ENCODE measurements at places on chromosomes 4 and X. TPM values are rescaled to one million over a fixed set of nuclear protein-coding genes. Genes with fewer than 3 reads are reported as not detected.

- no peaks in the 10 kb centered on the region for H3K36me3 ChIP-seq
- no peak overlapping the region for H3K27ac ChIP-seq
- DNase-seq = no peak
These were observed 16.1 kb downstream of the ADRA2C start for GRCh38 chr4:3781997-3782930.

DNA sequence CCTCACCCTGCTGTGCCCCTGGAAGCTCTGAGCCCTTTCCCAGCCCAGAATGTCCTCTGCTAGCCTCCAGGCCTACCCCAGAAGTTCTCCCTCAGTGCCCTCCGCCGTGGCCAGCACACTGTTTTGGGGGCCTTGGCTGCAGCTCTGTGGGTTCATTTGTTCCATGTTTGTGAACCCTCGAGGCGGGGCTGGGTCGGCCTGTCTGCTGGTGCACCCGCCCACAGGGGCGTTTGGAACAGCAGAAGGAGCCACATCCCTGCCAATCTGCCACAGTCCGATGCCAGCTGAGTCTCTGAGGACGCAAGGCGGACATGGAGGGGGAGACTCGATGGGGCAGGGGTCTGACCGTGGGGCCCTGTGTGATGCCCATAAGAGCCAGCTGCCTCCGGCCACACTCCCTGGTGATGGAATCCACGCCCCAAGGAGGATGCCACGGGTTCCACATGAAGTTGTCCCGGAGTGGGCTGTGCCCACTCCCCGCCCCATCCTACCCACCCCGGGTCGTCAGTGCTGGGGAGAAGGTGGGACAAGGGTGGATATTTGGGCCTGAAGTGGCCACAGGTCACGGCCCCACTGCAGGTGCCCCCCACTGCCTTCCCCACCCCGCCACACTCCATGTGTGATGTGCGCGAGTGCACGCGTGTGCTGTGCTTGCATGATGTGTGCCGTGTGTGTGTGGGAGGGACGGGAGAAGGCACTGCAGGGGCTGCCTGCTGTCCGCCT, 7.1 kb downstream of the ATP5ME start:
- H3K27ac ChIP-seq = no peak overlapping the region
- H3K27me3 ChIP-seq = no peaks in the 10 kb centered on the region
- H3K4me1 ChIP-seq = peaks cover 19% of the 10 kb centered on the region
- H3K4me3 ChIP-seq = no peak overlapping the region
- H3K36me3 ChIP-seq = peaks cover 27% of the 10 kb centered on the region
- DNase-seq = no peak

GRCh38 chrX:1582686-1583437, 8.5 kb upstream of the AKAP17A start:
- H3K27me3 ChIP-seq = no peaks in the 10 kb centered on the region
- peak overlapping the region; percentile 84 for H3K27ac ChIP-seq
- H3K36me3 ChIP-seq = peaks cover 2% of the 10 kb centered on the region
- peak; percentile 67 for DNase-seq
- H3K4me1 ChIP-seq = peaks cover 26% of the 10 kb centered on the region

GRCh38 chrX:110421500-110422455, 63.1 kb downstream of the RTL9 start:
- H3K36me3 ChIP-seq = no peaks in the 10 kb centered on the region
- no peaks in the 10 kb centered on the region for H3K27me3 ChIP-seq
- no peak overlapping the region for H3K4me3 ChIP-seq
- no peaks in the 10 kb centered on the region for H3K4me1 ChIP-seq
- H3K27ac ChIP-seq = no peak overlapping the region

GRCh38 chr4:184553891-184554290, 79.5 kb upstream of the IRF2 start:
- H3K36me3 ChIP-seq = no peaks in the 10 kb centered on the region
- H3K4me1 ChIP-seq = peaks cover 2% of the 10 kb centered on the region
- H3K27ac ChIP-seq = no peak overlapping the region
- no peak overlapping the region for H3K4me3 ChIP-seq
- peaks cover 5% of the 10 kb centered on the region for H3K27me3 ChIP-seq
- no peak for DNase-seq

- H3K4me1 ChIP-seq = peaks cover 44% of the 10 kb centered on the region
- no peak overlapping the region for H3K4me3 ChIP-seq
- no peaks in the 10 kb centered on the region for H3K27me3 ChIP-seq
- H3K36me3 ChIP-seq = peaks cover 9% of the 10 kb centered on the region
These were observed 58.4 kb upstream of the STS start for GRCh38 chrX:7088968-7089615.

DNA sequence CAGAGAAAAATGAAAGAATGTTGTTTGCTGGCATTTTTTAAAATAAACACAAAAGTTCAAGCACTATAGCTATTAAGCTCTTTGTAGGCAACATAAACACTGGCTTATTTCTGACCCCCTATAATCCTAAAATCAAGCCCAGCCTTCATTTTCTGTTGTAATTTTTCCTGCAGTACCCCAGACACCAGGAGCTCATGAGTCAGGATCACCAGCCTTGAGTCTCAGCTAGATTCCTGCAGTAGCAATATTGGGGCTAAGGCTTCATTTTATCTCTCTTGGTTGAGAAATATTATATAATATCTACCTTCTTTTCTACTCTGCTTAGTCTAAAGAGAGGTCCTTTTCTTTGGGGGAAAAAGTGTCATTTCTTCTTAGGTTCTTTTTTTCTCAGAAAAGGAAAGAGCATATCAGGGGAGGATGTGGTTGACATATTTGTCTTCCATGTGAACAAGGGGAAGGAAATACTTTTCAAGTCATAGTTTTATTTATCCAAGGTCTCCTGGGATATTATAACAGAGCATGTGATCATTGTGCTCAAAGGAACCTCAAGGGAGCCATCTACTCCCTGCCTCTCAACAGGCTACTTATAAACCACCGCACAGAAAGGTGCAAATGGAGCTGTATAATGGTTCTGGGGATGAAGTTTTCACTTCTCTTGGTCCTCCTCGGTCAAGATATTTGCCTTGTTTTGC, 678.3 kb upstream of the NR3C2 start:
- DNase-seq = no peak
- H3K27me3 ChIP-seq = no peaks in the 10 kb centered on the region
- H3K4me3 ChIP-seq = no peak overlapping the region
- H3K4me1 ChIP-seq = no peaks in the 10 kb centered on the region
- no peak overlapping the region for H3K27ac ChIP-seq

DNA sequence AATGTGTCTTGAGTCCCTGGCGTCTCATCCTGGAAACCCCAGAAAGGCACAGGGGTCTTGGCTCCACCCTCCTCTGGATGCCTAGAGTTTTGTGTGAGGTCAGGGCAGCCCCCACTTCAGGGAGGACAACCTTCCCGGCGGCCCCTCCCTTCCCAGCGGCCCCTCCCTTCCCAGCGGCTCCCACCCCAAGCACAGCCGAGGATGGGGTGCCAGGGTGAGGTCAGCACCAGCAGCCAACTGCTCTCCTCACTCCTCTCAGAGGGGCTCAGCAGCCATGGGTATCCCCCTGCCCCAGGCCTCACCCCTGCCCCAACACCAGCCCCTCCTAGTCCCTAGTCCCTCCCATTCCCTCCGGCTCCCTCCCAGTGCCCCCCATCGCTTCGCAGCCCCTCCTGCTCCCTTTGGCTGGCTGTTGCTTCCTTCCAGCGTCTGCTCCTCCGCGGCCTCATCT, 17.4 kb downstream of the DGKQ start:
- no peak overlapping the region for H3K4me3 ChIP-seq
- no peak for DNase-seq

DNA sequence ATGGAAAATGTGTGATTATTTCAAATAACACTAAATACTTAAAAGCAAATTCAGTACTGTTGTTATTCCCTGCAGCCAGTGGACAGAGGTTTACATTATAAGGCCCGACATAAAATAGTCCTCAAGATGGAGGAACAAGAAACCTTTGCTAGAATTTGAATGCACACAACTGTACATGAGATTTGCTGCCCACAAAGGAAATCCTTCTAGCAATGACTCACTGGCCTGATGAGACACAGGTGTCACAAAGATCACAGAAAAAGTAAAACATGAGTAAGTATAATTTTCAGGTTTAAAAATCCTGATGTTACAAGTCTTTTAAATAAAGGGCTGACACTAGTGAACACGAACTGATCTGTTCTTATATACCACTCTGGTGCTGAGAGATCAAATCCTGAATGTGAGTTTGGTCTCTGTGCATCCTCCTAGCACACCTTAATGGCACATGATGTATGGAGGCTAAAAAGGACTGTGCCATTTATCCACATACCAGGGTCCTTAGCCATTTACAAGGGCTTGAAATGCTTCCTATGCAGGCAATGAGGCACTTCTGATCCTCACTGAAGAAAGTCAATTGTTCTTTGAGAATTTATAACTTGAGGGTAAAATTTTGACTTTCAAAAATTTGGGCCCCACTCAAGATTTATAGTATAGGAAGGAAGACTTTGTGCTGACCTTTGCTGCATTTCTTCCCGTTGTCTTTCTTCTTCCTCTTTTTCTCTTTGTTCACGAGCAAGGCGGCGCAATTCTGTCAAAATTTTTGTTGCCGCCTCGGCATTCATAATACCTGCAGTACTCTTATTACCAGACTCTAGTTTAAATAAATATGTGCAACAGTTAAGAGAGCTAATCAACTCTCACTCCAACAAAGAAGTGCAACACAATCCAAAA, 23.0 kb downstream of the MAP7D3 start:
- peaks cover 48% of the 10 kb centered on the region for H3K36me3 ChIP-seq
- H3K27me3 ChIP-seq = no peaks in the 10 kb centered on the region

GRCh38 chrX:67949270-67949669, 405.4 kb downstream of the AR start:
- no peak overlapping the region for H3K27ac ChIP-seq
- H3K4me3 ChIP-seq = no peak overlapping the region
- H3K4me1 ChIP-seq = no peaks in the 10 kb centered on the region

DNA sequence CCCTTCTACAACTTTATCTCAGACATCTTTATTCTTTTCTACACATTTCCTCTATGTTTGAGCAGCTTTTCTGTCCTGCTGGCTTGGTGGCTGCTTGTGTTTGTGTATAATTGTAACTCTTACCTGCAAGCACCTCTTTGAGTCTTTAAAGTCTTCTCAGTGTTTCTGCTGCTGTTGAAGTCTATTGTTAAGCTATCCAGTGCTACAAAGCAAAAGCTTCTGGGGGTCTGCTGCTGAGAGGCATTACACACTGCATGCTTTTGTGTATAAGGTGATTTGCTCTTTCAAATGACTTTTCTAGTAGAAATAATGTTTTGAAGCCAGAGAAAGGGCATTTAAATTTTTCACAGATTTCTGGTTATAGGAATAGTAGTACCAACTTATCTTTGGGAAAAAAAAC, 241.8 kb downstream of the DTHD1 start:
- H3K4me3 ChIP-seq = no peak overlapping the region
- H3K27ac ChIP-seq = no peak overlapping the region
- H3K27me3 ChIP-seq = no peaks in the 10 kb centered on the region
- no peaks in the 10 kb centered on the region for H3K4me1 ChIP-seq
- H3K36me3 ChIP-seq = no peaks in the 10 kb centered on the region

DNA sequence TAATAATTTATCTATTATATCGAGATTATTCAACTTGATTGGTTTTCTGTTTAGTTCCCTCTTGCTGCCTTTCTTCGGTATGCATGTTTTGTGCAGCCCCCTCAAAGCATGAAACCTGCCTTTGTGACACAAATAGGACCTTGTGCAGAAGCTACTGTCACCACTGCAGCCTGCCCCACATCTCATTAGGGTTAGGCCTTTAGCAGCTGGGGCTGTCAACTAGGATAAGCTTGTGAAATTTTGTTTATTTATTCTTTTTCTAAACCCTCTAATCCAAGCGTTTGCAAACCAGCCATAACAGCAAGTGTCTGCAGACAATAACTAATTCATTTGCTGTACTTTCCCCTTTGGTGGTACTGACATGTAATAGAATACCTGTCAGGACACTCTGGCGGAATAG, 258.9 kb downstream of the RCHY1 start:
- no peaks in the 10 kb centered on the region for H3K36me3 ChIP-seq
- no peaks in the 10 kb centered on the region for H3K4me1 ChIP-seq
- DNase-seq = no peak
- H3K27me3 ChIP-seq = no peaks in the 10 kb centered on the region

- H3K27ac ChIP-seq = no peak overlapping the region
- H3K27me3 ChIP-seq = no peaks in the 10 kb centered on the region
- H3K4me3 ChIP-seq = no peak overlapping the region
- H3K36me3 ChIP-seq = peaks cover 4% of the 10 kb centered on the region
- no peak for DNase-seq
These were observed 25.8 kb downstream of the TRIM75 start for GRCh38 chr4:165079476-165079875.

DNA sequence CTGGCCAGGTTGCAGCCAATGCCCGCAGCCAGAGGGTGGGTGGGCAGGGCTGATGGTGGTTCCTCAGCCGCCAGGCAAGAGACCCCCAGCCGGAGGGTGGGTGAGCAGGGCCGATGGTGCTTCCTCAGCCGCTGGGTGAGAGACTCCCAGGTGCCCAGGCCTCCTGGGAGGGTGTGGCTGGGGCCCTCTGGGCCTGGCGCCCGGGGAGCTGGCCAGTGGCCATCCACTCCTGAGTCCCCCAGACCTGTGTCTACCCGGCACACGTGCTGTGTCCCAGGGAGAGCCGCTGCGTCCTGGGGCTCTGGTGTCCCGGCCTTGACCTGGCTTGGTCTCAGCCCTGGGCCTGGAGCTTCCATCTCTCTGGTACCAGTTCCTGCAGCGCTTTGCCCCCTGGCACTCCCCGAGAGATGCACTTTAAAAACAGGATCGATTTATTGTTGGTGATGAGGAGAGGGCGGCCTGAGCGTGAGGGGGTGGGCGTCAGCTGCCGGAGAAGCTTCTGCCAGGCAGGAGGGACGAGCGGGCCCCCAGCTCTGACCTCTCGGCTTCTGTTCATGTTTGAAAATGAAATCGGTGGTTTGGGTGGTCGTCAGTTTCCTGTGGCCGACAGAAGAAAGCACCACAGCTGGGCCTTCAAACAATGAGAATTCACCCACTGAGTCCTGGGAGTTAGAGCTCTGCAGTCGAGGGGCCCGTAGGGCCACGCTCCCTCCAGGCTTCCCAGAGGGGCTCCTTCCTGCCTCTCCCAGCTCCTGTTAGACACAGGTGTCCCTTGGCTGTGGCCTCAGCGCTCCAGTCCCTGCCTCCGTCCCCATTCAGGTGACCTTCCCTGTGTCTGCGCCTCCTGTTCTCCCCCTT, 6.5 kb downstream of the DOK7 start:
- no peaks in the 10 kb centered on the region for H3K4me1 ChIP-seq
- peaks cover 2% of the 10 kb centered on the region for H3K27me3 ChIP-seq
- H3K4me3 ChIP-seq = no peak overlapping the region
- DNase-seq = no peak

The ADGRG4 gene
- not detected for total RNA-seq

The TMPRSS11B gene
- total RNA-seq = not detected

The PABPC4L gene
- total RNA-seq = not detected

The TEX28 gene
- total RNA-seq = not detected

The FSTL5 gene
- total RNA-seq = not detected

Measured in activated CD4-positive, alpha-beta T cell treated with anti-CD3 and anti-CD28 coated beads, Interleukin-2, amount 10 ng/mL, durations not matched to agents 7 days and 5 days (primary cell).